ENCODE measurements at places on chromosomes 7 and 10. TPM values are rescaled to one million over a fixed set of nuclear protein-coding genes. Genes with fewer than 3 reads are reported as not detected.

The GPNMB gene
- 10.0 TPM for total RNA-seq

The HECTD2 gene
- total RNA-seq = 18.7 TPM

DNA sequence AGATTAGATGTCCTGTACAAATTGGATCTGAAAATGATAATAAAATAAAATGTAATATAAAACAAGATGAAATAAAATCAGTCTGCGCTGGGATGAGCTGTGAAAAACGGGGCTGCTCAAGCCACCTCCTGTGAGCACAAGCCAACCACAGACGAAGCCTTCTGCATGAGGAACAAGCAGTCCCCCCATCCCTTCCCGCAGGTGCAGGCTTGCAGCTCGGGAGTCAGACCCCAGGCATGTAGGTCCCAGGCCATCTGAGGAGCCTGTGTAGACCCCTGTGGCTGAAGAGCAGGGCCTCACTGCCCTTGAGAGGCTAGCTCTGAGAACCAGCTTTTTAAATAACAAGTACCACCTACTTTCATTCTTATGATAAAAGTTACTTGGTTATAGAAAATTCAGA is 123.4 kb downstream of the TNS3 start:
- no peak for DNase-seq

GRCh38 chr10:120600871-120601649 is 144.0 kb downstream of the PLPP4 start:
- DNase-seq = no peak

- DNase-seq = no peak
Observed at GRCh38 chr7:75847707-75848106, 31.1 kb upstream of the RHBDD2 start.

DNA sequence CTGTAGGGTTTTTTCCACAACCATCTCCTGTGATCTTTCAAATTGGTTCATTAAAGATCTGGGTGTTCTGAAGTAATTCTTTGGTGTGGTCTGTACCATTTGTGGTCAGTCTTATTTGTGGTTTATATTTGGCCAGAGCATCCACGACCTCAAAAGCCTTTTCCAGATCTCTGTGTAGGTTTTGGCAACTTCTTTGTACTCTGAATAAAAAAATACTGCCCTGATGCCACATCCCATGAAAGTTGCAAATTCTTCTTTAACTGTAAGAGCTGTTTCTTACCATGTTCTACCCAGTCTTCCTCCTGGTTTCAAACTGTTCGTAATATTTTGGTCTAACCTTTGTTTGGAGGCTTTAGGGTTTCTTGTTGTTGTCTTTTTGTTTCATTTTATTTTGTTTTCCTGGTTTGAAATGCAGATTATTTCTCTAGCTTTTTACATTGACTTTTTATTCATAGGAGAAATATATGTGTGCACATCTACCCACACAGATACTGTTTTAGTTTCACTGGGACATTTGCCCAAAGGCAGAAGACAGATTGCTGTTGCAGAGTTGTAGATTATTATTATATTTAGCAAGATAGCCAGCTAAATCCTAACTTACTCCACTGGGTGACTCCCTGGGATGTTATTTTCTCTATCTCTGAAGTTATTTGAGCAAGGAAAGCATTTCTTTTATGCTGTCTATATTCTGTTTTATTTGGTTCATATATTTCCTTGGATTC is 123.2 kb upstream of the SAMD8 start:
- DNase-seq = no peak

GRCh38 chr7:142795339-142795863 is 24.6 kb downstream of the PRSS2 start:
- no peak for DNase-seq

- no peak for DNase-seq
Observed at GRCh38 chr7:2016761-2017480, 215.8 kb downstream of the MAD1L1 start.

DNA sequence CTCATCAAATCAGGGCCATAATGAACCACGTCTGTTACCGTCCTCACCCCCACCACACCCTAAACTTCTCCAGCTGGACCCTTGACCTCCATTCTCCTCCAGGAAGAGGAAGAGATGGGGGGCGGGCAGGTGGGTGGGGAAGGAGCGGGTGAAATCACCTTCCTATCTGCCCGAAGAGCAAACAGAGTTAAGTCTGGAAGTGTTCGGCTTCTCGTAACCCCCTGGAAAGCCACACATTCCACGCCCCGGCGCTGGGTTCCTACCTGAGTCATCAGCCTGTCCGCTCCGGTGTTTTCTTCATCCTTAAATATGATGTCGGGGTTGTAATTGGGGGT is 736 bp downstream of the SHH start:
- no peak for DNase-seq

DNA sequence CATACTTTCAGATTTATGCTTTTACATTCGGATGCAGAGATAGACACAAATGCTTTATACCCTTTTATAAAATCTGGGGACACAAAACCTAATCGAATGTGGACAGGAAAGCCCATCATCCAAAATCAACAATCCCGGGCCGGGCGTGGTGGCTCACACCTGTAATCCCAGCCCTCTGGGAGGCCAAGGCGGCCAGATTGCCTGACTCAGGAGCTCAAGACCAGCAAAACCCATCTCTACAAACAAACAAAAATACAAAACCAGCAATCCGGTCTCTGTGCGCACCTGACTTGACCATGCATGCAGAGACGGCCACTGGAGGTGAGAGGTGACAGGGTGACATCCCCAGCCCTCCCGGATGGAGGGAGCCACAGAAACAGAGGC is 13.5 kb downstream of the COBL start:
- no peak for DNase-seq

GRCh38 chr10:71805776-71806703 is 32.7 kb upstream of the VSIR start:
- DNase-seq = no peak

DNA sequence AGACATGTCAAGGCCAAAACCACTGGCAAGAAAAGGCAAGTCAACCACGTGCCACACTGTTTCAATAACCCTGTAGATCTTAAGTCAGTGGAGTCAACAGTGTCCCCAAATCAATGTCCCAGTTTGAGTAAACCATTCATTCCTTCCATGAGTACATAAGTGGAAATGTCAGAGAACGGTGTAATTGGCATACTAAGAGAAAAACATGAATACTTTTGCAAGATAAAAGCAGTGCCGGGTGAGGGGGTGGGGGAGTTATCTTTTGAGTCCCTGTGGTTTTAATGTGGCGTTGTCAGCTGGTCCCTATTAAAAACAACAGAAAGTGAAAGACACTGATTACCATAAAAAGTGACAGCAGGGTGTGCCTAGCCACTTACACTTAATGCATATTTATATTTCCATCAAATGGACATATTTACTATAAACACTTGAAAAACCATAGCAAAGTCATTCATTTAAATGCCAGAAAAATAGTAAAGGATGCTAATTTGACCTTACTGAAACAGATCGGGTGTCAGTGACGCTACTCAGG is 37.8 kb downstream of the RSU1 start:
- DNase-seq = peak; percentile 21
